ENCODE measurements at places on chromosomes 6 and 20.

DNA sequence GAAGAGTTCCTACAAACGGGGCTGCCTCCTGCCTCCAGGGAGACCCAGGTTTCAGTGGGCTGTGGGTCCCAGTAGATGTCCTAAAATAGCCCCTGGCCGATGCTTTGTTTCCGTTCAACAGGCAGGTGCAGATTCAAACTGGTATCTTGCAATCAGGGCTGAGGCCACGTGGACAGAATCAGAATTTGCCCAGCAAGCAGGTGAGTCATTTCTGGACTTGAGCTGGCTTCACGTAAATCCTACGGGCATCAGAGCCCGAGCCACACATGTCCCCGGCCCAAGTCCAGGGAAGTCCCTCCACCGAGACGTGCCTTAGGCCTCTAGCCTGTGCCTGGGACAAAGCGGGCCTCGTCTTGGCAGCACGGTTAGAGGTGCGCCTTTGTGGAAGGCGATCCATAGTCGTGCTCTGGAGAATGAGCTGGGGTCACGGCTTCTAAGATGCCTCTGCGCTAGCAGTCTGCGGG lies 101.6 kb upstream of the FRMD1 start:
- no peak for DNase-seq

DNA sequence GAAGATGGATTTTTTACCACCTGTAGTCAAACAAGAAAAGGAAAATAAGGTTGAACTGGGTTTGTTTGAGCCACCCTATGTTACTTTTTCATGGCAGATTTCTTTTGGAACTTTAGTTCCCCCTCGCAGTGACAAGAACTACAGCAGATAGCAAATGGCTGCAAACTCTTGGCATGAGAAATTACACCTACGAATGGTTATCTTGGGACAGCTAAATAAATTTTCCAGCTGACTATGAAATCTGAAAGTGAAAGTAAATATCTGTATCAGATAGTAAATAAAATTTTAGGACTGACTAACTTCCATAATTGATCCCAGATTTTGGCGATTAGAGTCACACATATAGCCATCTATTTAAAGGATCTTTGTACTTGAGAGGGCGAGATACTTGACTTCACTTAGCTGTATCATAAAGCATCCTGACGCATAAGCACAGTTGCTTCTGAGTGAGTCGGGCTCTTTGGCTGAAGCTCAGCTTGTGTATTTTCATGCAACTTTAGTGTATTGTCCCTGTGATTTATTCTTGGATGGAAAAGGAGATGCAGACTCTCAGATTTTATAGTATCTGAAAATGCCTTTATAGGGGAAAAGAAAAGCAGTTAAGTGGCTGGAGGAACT lies 125.3 kb upstream of the B3GAT2 start:
- DNase-seq = no peak

DNA sequence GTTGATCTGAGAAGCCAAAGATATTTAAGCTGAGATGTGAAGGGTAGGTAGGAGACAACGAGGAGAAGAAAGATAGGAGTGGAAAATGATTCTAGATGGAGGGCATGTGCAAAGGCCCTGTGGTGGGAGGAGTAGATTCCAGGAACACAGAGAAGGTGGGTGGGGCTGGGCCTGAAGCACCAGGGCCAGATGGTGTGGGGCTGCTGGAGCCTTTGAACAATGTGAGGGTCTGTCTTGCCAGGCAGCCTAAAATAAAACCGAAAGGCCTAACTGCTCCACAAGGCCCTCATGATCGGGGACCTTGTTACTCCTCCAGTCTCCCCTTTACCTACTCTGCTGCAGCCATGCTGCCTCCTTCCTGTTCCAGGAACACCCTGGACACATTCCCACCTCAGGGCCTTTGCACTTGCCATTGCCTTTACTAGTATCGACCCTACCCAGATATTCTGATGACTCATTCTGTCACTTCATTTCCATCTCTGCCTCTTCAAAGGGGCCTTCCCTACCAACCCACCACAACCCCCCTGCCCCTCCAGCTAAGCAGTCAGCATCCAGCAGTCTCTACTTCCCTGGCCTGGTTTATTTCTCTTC lies 20.0 kb downstream of the FAM110A start:
- no peak for DNase-seq

DNA sequence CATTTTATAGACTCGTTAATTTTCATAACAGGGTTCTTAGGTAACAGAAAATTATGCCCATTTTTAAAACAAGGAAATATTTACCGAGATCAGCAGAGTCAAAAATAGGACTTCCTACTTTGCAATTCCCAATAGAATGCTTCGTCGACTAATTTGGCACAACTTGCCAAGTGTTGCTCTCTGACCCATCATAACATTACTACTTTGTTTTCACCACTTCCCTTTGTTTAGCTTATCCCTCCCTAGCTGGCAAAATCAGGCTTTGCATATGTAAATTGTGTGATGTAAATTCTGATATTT lies 914 bp upstream of the RANBP9 start:
- DNase-seq = no peak

GRCh38 chr6:125746019-125746414 lies 3.4 kb upstream of the HEY2 start:
- no peak for DNase-seq

GRCh38 chr6:102848210-102848609 lies 1454.7 kb downstream of the GRIK2 start:
- no peak for DNase-seq

DNA sequence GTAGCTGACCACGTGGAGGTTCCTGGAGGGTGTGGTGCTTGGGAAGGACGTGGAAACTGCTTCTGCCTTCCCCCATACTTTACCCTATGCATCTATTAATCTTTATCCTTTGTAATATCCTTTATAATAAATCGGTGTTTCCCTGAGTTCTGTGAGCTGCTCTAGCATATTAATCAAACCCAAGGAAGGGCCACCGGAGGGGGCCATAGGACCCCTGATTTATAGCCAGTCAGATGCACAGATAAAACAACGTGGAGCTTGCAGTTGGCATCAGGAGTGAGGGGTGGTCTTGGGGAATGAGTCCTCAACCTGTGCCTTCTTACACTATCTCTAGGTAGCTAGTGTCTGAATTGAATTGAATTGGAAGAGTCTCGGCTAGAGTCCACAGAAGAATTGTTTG lies 36.5 kb upstream of the TFAP2A start:
- DNase-seq = no peak

DNA sequence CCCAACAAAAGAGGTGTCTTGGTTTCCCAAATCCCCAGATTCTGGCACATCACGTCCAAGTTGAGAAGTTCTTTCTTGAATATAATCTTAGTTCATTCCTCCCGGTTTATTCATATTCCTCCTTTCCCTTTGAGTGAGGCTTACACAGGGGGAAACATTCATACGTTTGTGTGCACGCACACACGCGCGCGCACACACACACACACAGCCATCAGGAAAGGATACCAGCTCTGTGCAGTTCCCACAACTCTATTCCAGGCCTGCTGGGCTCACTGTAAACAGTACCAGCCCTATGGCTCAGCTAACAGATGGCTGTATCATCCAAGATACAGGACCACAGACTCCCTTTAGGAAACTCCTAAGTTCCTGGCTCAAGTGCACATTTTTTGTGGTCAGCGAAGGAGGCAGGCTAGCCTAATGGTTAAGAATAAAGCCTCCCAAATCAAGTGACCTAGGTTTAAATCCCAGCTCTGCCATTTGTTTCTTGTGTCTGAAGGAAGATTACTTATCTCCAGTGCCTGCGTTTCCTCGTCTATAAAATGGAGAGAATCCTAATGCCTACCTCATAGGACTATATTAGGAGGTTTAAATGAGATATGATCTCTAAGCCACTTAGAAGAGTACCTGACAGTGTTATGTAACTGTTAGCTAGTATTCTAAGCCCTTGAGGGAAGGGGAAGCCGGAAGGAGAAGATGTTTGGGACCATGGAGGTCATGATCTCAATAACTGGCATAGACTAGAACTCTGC lies 3.7 kb upstream of the TAF8 start:
- no peak for DNase-seq

GRCh38 chr6:150719831-150720230 lies 120.1 kb downstream of the PLEKHG1 start:
- DNase-seq = no peak

GRCh38 chr20:43726811-43727338 lies at the start of gene GTSF1L:
TSS of gene GTSF1L (minus strand) at chr20:43727002. CDS start at chr20:43726694, 308 bp downstream.
- DNase-seq = no peak

DNA sequence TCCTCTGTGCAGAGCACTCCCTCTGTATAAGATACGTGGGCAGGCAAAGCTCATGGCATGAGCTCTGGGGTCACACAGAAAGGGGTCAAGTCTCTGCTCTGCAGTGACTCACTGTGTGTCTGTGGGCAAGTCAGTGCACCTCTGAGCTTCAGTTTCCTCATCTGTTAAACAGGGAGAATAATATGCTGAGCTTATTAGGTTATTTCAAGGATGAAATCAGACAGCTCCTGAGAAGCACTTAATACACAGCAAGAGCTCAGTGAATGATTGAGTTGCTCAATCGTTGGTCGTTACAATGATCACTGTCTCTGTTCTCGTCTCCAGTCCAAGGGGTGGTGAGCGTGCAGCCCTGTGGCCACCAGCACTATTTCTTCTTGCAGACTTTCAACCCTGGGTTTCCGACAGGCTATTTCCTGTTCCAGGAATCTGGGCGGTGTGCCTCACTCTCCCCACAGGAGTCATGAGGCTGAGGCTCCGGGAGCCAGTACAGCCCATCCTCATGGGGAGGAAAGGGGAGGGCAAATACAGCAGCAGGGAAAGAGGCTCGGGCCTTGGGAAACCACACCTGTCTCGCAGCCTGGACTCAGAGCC lies 28.9 kb downstream of the KIAA1755 start:
- DNase-seq = no peak

GRCh38 chr6:19870322-19870721 lies 33.2 kb downstream of the ID4 start:
- peak; percentile 72 for DNase-seq

Data from body of pancreas (tissue), 4 donors.